ENCODE measurements at places on chromosomes 2 and 18.

DNA sequence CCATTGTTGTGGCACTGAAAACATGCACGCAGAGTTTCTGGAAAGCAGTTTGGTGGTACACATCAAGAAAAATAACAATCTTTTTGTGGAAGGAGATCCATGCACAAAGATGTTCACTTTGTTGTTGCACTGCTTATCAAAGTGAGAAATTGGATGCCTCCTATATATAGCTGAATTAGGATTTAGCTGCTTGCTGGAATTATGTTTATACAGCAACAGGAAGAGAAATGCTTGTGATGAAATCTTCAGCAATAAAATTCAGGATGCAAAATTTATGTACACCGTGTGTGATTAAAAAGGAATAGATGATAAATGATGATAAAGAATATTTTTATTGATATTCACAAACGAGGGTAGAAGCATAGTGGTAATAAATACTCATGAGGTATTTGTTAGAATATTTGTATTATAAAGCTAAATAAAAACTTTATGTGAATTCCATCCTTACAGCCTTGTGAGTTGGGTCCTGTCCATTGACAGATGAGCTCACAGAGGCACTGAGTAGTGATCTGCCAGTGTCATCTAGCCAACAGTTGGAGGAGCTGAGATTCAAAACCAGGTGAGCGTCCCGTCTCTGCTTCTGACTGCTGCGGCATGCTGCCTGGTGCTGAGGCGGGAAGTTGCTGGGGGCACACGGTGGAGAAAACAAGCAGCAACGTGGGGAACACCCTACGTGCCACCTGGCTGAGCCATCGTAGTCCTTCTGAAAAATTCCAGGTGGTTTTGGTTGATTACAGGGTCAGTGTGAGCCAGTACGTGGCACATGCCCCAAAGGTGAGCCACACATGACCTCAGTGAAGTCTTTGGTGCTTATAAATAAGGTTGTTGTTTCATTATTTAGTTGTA is 80.2 kb downstream of the ASAP2 start:
- DNase-seq: no peak

- no peak for DNase-seq
Measured at GRCh38 chr2:128103407-128103806, 12.4 kb downstream of the UGGT1 start.

DNA sequence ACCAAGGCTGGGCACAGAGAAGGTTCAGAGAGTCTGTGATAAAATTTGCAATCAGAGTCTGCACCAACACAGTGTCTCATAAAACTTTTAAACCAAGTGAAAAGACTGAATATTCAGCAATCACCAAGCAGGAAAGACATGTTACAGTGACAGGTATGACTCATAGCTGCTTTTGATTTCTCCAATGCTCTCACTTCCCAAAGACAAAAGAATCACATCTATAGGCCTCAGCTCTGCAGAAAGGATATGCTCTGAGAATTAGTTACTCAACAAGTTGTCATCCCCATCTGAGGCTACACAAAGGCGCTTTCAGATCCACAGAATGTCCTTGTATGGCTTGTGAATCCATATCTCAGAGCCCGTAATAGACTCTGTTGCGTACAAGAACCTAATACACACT is 92.5 kb downstream of the KCNF1 start:
- no peak for DNase-seq

GRCh38 chr2:54613386-54613785 is 110.1 kb upstream of the EML6 start:
- no peak for DNase-seq

- DNase-seq: no peak
Measured at GRCh38 chr2:85458601-85459563, 40.4 kb downstream of the SH2D6 start.

DNA sequence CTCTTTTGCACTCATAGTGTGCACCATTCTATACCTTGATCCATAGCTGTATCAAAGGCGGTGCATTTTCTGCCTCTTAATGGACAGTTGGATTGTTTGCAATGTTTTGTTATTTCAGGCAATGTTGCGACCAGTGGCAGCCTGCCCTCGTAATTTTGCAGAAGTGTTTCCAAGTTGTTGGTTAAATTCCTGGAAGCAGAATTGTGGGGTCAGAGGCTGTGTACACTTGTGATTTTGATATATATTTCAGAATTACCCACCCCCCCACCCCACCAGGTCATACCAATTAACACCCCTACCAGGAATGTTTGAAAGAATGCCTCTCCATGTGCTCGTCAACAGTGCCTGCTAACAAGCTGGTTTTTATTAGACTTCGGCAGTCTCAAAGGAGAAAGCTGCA is 32.4 kb upstream of the IL1R1 start:
- DNase-seq: no peak

- DNase-seq: no peak
Measured at GRCh38 chr18:48455555-48456478, 46.6 kb upstream of the ZBTB7C start.

DNA sequence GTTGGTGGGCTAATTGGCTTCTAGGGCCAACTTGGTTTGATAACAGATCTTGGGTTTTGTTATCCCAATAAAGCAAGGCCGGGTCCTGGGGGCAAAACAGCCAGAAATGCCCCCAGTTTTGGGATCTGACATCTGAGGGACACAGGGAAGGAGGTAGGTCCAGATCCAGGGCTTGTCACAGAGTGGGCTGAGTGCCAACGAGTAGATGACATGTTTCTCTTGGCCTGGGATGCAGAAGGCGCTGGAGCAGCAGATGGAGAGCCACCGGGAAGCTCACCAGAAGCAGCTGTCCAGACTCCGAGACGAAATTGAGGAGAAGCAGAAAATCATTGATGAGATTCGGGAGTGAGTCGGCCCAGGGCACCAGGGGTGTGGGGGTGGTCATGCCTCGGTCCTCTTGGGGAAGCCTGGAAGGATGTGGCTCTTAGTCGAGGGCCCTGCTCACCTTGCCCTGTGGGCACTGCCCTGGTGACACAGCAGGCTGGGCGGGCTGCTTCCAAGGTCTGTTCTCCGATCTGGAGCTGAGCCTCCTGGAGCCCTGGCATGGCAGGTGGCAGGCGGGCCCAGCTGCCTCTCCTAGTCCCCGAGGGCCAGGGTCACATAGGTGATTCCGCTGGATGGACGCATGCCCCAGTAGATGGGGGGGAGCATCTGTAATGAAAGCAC is 40.2 kb upstream of the LYPD6B start:
- no peak for DNase-seq
